ENCODE measurements at places on chromosomes 16 and 17. TPM values are rescaled to one million over a fixed set of nuclear protein-coding genes. Genes with fewer than 3 reads are reported as not detected.

SLC16A6 gene
- total RNA-seq: 0.24 TPM

MYL11 gene
- total RNA-seq: not detected

HS3ST3A1 gene
- 2.4 TPM for total RNA-seq

SLC38A8 gene
- not detected for total RNA-seq

TNFRSF13B gene
- total RNA-seq: 0.24 TPM

DGKE gene
- 4.1 TPM for total RNA-seq

KRTAP2-3 gene
- total RNA-seq: not detected

HBA1 gene
- total RNA-seq: not detected

NPIPA5 gene
- 0.24 TPM for total RNA-seq

HSD17B1 gene
- 19.5 TPM for total RNA-seq

NPIPB2 gene
- 1.7 TPM for total RNA-seq

DECR2 gene
- total RNA-seq: 5.3 TPM

YBX2 gene
- 0.43 TPM for total RNA-seq

FBXL19 gene
- total RNA-seq: 30.6 TPM

EMC6 gene
- total RNA-seq: 25.3 TPM

NPIPB4 gene
- 22.7 TPM for total RNA-seq

DLX3 gene
- under 0.01 TPM for total RNA-seq

GALR2 gene
- 0.21 TPM for total RNA-seq

MYH1 gene
- total RNA-seq: not detected

AGRP gene
- total RNA-seq: not detected

KRT24 gene
- total RNA-seq: 0.21 TPM

SLC35G6 gene
- not detected for total RNA-seq

ZNF598 gene
- 31.8 TPM for total RNA-seq

SOST gene
- total RNA-seq: not detected

SLC6A2 gene
- not detected for total RNA-seq

CCL18 gene
- not detected for total RNA-seq

TMEM88 gene
- total RNA-seq: 0.96 TPM

KRTAP4-1 gene
- total RNA-seq: not detected

TERB1 gene
- 0.21 TPM for total RNA-seq

FLYWCH2 gene
- total RNA-seq: 75.9 TPM

KRTAP1-1 gene
- 0.24 TPM for total RNA-seq

KRTAP16-1 gene
- not detected for total RNA-seq

KRT38 gene
- total RNA-seq: not detected

WSCD1 gene
- total RNA-seq: 3.9 TPM

TEKT1 gene
- not detected for total RNA-seq

CLEC18C gene
- 1.4 TPM for total RNA-seq

OR3A3 gene
- total RNA-seq: not detected

UTS2R gene
- total RNA-seq: not detected

ERN2 gene
- total RNA-seq: 0.21 TPM

CKLF gene
- total RNA-seq: 72.1 TPM

KRTAP9-8 gene
- not detected for total RNA-seq

BEAN1 gene
- total RNA-seq: not detected

Data from tracheal epithelial cell (primary cell).